ENCODE measurements at places on chromosomes 12 and 14.

GRCh38 chr14:97120611-97121031 is 323.4 kb downstream of the VRK1 start:
- no peak for DNase-seq

- no peak for DNase-seq
These were observed 17.9 kb downstream of the RTL1 start for GRCh38 chr14:100885617-100886016.

GRCh38 chr12:3351731-3352130 is 139.3 kb upstream of the PRMT8 start:
- no peak for DNase-seq

GRCh38 chr12:48036818-48037217 is 32.5 kb upstream of the COL2A1 start:
- DNase-seq = no peak

DNA sequence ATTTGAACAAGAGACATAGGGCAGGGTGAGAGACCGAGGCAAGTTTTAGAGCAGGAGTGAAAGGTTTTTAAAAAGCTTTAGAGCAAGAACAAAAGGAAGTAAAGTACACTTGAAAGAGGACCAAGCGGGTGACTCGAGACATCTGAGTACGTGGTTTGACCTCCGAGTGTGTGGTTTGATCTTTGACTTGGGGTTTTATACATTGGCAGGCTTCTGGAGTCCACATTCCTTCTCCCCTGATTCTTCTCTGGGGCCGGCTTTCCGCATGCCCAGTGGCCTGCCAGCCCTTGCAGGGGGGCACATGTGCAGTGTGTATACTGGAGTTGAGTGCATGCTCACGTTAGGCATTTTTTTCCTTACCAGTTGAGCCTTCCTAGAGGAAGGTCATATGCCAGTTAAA is 96.3 kb downstream of the SLC15A4 start:
- DNase-seq = no peak

DNA sequence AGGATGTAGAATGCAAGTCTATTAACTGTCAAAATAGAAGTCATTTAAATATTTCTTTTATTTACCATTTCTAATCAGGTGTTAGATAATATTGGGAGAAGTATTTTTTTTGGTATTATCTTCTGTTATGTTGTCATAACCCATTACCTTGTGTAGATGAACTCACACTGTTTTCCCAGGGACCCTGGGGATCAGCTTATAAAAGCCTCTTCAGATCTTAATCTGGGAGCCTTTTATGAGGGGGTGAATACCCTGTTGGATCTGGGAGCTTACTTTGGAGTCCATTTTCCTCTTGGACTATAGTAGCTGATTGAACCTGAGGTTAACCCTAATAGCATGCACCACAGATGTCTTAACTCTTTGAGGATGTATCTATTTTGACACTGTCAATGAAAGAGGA is 176.3 kb upstream of the ATP2B1 start:
- no peak for DNase-seq

DNA sequence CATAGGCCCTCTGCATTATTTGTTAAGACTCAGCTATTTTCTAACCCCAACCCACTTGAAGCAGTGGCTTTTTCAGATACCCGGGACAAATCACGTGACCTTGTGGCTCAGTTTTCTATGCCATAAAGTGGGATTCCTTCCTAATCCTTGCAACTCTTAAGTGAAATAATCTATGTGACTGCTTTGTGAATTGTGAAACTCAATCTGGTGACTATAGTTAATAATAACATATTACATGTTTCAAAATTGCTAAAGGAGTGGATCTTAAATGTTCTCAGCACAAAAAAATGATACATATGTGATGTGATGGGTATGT is 17.3 kb downstream of the EML1 start:
- no peak for DNase-seq

GRCh38 chr12:2688381-2688931 is 106.3 kb upstream of the FKBP4 start:
- no peak for DNase-seq

DNA sequence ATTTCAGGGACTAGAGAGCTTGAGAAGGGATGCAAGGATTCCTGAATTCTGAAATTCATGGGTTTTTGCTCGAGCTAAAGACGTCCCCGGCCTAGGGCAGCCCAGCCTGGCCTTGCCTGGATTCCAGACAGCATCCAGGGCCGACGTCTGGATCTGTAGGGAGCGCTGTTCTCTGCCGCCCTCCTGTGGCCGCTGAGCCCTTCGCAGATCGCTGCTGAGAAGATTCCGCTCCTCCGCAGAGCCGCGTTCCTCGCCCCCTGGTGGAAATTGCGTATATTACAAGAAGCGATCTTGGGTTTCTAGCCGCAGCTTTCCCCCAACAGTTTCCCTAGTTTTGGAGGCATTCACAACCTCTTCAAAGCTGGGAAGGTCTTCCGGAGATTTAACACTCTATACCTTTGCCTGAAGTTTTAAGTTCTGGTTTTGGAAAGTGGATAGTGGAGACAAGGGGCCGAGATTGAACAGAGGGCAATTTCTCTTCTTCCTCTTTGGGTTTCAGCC is 5.1 kb downstream of the CISTR start:
- peak; percentile 95 for DNase-seq

DNA sequence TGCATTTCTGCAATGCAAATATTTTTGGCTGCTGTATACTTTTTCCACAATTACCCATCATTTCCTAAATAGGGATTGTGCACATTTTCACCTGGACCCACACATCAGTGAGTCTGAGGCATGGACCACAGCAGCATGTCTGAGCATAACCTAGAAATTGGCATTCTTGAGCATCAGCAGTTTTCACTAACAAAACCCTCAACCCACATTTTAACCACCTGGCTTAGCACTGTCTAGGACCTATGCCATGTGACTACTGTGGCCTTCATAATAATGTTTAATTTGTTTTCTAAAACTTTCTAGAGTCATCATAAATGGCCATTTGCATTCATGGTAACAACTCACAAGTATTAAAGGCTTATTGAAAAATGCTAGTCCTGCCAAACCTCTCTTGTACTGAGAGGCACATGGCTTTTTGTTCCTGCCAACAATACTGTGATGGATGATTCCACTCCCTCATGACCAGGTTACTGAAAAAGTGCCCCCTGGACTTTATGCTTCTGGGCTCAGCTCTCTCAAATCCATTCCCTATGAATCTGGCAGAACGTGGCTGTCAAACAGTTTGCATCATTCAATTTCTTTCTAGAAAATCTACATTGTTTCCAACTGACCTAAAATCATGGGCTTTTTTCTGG is 240.0 kb downstream of the MDGA2 start:
- DNase-seq = no peak

DNA sequence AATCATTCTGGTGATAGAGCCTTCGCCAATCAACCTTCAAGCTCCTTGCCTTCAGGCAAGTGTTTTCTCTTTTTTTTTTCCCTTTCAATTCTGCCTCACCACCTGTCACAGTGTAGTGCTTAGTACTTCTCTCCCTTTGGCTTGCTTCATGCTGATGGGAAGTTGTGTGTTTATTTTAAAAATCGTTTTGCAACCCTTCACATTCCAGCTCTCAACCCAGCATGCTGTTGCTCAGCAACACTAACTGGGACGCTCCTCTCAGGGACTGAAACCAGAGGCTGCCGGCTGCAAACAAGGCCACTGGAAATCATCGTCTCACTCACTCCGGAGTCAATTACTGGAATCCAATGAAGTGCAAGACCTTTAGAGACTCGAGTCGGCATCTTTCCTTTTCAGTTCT is 342.7 kb downstream of the PRKD1 start:
- DNase-seq = peak; percentile 2

- no peak for DNase-seq
These were observed 60.1 kb upstream of the DIO2 start for GRCh38 chr14:80271389-80271788.

DNA sequence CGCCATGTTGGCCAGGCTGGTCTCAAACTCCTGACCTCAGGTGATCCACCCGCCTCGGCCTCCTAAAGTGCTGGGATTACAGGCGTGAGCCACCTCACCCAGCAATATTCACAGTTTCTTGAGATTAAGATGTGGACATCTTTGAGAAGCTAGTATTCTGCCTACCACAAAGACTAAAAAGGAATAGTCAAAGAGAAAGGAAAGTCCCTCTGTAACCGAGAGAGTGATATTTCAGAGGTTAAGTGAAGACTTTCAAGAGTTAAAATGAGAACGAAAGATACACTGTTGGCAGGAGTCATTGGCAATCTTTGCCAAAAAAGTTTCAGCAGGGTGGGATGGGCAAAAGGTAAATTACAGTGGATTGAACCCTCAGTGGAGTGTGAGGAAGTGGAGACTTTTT is 15.6 kb downstream of the DGKA start:
- no peak for DNase-seq

DNA sequence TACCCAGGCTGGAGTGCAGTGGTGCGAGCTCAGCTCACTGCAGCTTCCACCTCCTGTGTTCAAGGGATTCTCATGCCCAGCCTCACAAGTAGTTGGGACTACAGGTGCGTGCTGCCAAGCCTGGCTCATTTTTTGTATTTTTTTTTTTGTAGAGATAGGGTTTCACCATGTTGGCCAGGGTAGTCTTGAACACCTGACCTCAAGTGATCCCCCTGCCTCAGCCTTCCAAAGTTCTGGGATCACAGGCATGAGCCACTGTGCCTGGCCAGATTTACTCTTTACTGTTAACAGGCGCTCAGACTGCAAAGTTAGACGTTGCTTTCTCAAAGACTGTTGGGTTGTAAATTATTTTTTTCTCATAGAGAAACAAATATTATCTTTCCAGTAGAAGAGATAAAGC is 46.1 kb upstream of the LRRK2 start:
- no peak for DNase-seq

Measured in cerebellum (tissue), 4 donors.